ENCODE measurements at places on chromosomes 13 and 19. TPM values are rescaled to one million over a fixed set of nuclear protein-coding genes. Genes with fewer than 3 reads are reported as not detected.

GRCh38 chr19:47891923-47892666, 6.0 kb upstream of the SULT2A1 start:
- no peak overlapping the region for H3K4me3 ChIP-seq
- DNase-seq = no peak
- no peaks in the 10 kb centered on the region for H3K4me1 ChIP-seq
- H3K27ac ChIP-seq = no peak overlapping the region
- no peaks in the 10 kb centered on the region for H3K27me3 ChIP-seq

The SLC5A5 gene
- not detected for total RNA-seq

The PPP2R1A gene
- 288 TPM for total RNA-seq

GRCh38 chr19:39906820-39907611, 27.4 kb downstream of the FCGBP start:
- H3K36me3 ChIP-seq = no peaks in the 10 kb centered on the region
- no peak overlapping the region for H3K27ac ChIP-seq
- H3K4me1 ChIP-seq = peaks cover 8% of the 10 kb centered on the region
- no peak for DNase-seq

DNA sequence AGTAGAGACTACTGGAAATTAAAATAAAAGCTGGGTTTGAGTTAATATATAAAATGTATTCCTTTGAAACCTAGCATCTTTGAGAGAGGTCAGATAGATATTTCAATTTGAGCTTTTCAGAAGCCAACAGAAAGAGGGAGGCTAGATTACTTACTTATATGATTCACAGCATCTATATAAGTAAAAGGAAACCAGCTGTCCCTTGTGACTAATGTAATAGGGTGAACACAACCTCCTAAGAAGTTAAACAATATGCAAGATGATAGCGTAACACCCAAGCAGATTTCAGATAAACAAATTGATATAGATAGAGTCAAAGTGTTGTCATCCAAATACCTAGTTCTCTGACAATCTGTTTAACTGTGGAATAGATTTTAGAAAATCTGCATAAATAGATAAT, 393.5 kb upstream of the GPC6 start:
- no peaks in the 10 kb centered on the region for H3K4me1 ChIP-seq
- H3K27ac ChIP-seq = no peak overlapping the region
- no peak for DNase-seq
- H3K27me3 ChIP-seq = no peaks in the 10 kb centered on the region
- H3K36me3 ChIP-seq = no peaks in the 10 kb centered on the region

DNA sequence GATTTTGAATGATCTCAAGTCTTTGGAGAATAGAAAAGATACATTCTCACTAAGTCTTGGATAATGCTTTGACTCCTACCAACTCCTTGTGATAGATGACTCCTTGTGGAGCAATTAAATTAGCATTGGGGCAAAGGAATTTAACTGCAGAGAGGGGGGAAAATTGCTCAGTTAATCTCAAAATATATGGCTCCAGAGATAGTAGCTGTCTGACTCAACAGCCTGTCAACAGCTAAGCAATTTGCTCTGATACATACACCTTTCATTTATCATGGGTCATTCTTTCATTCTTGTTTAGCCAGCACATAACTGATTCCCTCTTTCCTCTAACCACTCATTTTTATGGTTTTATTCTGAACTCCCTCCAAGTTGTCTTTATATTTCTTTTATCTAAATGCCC, 225.6 kb upstream of the OBI1 start:
- H3K27ac ChIP-seq = no peak overlapping the region
- H3K4me1 ChIP-seq = no peaks in the 10 kb centered on the region
- DNase-seq = no peak
- no peaks in the 10 kb centered on the region for H3K36me3 ChIP-seq
- H3K27me3 ChIP-seq = no peaks in the 10 kb centered on the region

DNA sequence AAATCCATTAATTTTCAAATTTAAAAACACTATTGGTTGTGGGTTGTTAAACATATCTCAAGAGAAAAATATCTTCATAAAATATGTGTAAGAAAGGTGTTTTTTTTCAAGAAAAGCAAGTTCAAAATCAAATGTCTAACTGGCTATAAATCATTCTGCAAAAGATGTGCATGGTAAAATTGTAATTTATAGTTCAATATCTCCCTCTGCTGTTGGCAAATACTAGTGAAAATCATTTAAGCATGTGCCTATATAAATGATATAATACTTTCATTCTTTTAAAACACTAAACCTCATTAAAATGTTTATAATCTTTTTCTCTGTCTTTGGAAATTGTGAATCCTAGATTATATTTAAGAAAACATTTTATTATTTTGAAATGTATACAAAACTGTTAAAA, 17.2 kb upstream of the SLITRK6 start:
- H3K4me1 ChIP-seq = no peaks in the 10 kb centered on the region
- no peak overlapping the region for H3K27ac ChIP-seq
- no peaks in the 10 kb centered on the region for H3K27me3 ChIP-seq
- H3K4me3 ChIP-seq = no peak overlapping the region

DNA sequence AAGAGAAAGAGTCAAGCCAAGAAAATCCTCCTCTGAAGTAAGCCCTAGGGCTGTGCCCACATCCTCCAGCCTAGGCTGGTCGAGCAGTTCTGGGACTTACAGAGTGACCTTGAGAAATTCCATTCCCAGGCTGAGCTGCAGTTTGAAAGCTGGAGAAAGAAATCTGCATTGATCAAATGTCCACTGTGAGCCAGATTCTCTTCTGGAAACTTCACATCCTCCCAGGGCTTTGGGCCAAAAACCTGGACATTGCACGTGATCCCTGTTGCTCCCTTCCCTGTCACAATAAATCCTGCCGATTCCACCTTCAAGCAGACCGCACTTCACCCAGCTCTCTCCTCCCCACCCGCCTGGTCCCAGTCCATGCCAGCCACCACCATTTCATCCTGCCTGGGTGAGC, 15.7 kb downstream of the TMEM143 start:
- H3K36me3 ChIP-seq = peaks cover 3% of the 10 kb centered on the region
- H3K27ac ChIP-seq = no peak overlapping the region
- no peak overlapping the region for H3K4me3 ChIP-seq

- peaks cover 56% of the 10 kb centered on the region for H3K4me1 ChIP-seq
- no peak for DNase-seq
- no peaks in the 10 kb centered on the region for H3K36me3 ChIP-seq
- H3K27me3 ChIP-seq = no peaks in the 10 kb centered on the region
- H3K4me3 ChIP-seq = no peak overlapping the region
These were observed 176.5 kb downstream of the NUFIP1 start for GRCh38 chr13:44812818-44813217.

The CAPN12 gene
- 14.7 TPM for total RNA-seq

- DNase-seq = peak; percentile 77
- peaks cover 35% of the 10 kb centered on the region for H3K36me3 ChIP-seq
- H3K27ac ChIP-seq = peak within 1 kb of the TSS; percentile 68
- no peaks in the 10 kb centered on the region for H3K27me3 ChIP-seq
- peak within 1 kb of the TSS; percentile 72 for H3K4me3 ChIP-seq
These were observed at the start of gene ARRDC2 for GRCh38 chr19:18007917-18008673. Gene ARRDC2 (plus strand): TSS chr19:18008170. CDS start chr19:18008311, 141 bp downstream.

GRCh38 chr13:74438901-74439300, 304.7 kb upstream of the KLF12 start:
- no peaks in the 10 kb centered on the region for H3K4me1 ChIP-seq
- no peaks in the 10 kb centered on the region for H3K36me3 ChIP-seq
- H3K27ac ChIP-seq = no peak overlapping the region
- no peak overlapping the region for H3K4me3 ChIP-seq

DNA sequence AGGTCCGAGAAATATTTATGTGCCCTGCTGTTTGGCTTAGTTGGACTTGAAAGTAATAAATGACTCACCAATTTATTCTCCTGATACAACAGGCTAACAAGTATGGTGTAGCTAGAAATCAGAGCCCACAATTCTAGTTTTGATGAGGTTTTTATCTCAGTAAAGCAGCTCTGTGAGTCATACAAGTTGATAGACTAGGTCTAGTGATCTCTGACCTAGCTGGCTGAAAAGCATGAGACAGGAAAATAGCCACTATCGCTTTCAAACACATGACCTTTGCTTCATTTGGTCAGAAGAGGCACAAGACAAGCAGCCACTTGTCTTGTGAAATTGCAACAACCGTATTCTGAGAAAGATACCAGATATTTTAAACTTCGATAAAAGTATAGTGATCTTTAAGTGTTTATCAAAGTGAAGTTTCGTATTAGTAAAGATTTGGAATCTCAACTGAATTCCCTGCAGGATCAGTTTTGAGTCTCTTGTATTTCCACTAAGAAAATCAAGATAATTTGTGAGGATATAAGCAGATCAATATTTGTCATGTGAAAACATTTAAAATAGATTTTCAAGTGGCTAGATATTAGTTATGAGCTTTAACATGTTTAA, 126.7 kb downstream of the MAB21L1 start:
- peaks cover 9% of the 10 kb centered on the region for H3K4me1 ChIP-seq
- no peaks in the 10 kb centered on the region for H3K36me3 ChIP-seq
- no peak overlapping the region for H3K4me3 ChIP-seq
- DNase-seq = no peak
- no peaks in the 10 kb centered on the region for H3K27me3 ChIP-seq

GRCh38 chr19:8366961-8367326, 3.0 kb downstream of the ANGPTL4 start:
- H3K27ac ChIP-seq = peak overlapping the region; percentile 63
- no peaks in the 10 kb centered on the region for H3K27me3 ChIP-seq
- H3K4me3 ChIP-seq = no peak overlapping the region
- no peak for DNase-seq

DNA sequence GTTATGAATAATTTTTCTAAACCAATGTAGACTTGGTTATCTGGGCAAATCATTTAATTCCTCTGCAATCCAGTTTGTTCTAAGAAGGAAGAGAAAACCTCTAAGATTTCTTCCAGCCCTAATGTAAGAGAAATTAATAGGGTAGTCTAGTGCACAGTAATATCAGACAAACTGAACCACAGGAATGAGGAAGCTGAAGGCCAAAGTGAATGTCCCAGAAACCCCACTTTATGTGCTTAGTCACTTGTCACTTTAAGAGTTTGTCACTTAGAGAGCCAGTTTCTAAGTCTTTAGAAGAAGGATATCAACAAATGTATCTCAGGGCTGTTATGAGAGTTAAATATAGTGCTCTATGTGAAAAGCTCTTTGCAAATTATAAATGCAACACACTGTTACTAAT, 750.6 kb downstream of the DIAPH3 start:
- H3K27me3 ChIP-seq = no peaks in the 10 kb centered on the region
- peak; percentile 0 for DNase-seq
- no peak overlapping the region for H3K4me3 ChIP-seq
- H3K4me1 ChIP-seq = peaks cover 9% of the 10 kb centered on the region
- H3K36me3 ChIP-seq = no peaks in the 10 kb centered on the region

- DNase-seq = no peak
- H3K27me3 ChIP-seq = no peaks in the 10 kb centered on the region
- no peak overlapping the region for H3K27ac ChIP-seq
- H3K4me1 ChIP-seq = no peaks in the 10 kb centered on the region
These were observed 26.4 kb downstream of the ELAVL1 start for GRCh38 chr19:7979011-7979410.

DNA sequence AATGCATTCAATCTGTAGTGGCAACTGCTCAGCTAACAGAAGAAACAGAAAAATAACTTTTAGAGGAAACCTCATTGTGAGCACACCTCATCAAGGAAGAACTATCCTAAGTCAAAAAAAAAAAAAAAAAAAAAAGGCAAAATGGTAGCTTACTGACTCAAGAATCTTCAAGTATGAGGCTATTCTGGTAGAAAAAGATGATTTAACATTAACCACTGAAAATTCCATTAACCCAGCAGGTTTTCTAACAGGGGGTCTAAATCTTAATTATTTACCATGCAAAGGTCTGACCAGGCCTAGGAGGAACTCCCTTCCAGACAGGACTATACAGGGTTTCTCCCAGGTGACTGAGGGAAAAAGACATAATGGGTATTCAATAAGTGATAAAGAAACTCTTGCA, 28.4 kb upstream of the ZNF83 start:
- H3K4me3 ChIP-seq = no peak overlapping the region
- H3K4me1 ChIP-seq = no peaks in the 10 kb centered on the region
- H3K27ac ChIP-seq = no peak overlapping the region
- peaks cover 5% of the 10 kb centered on the region for H3K36me3 ChIP-seq
- no peaks in the 10 kb centered on the region for H3K27me3 ChIP-seq

The C19orf81 gene
- not detected for total RNA-seq

Data from Calu3 (cell line).